Liver (tissue), 10 donors: ENCODE measurements at places on chromosomes 2 and 18. TPM values are rescaled to one million over a fixed set of nuclear protein-coding genes. Genes with fewer than 3 reads are reported as not detected.

DNA sequence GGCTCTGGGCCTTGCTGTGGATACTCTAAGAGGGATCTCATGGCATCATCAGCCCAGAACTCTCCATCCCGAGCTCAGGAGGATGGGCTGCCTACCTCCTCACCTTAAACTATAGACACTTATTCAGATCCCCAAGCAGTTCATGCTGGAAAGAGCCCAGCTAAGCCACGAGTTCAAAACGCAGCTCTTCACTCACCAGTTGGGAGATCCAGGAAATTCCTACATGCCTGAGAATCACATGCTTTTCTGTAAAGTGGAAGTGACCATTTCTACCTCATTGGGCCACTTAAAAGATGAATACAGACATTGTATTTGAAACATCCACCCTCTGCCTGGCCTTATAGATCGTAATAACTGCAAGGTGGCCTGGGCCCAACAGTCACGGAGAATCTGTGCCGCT is 6.6 kb downstream of the ATOH8 start:
- DNase-seq: no peak

GRCh38 chr2:73836141-73836943 is 7.6 kb downstream of the STAMBP start:
- DNase-seq: no peak

DNA sequence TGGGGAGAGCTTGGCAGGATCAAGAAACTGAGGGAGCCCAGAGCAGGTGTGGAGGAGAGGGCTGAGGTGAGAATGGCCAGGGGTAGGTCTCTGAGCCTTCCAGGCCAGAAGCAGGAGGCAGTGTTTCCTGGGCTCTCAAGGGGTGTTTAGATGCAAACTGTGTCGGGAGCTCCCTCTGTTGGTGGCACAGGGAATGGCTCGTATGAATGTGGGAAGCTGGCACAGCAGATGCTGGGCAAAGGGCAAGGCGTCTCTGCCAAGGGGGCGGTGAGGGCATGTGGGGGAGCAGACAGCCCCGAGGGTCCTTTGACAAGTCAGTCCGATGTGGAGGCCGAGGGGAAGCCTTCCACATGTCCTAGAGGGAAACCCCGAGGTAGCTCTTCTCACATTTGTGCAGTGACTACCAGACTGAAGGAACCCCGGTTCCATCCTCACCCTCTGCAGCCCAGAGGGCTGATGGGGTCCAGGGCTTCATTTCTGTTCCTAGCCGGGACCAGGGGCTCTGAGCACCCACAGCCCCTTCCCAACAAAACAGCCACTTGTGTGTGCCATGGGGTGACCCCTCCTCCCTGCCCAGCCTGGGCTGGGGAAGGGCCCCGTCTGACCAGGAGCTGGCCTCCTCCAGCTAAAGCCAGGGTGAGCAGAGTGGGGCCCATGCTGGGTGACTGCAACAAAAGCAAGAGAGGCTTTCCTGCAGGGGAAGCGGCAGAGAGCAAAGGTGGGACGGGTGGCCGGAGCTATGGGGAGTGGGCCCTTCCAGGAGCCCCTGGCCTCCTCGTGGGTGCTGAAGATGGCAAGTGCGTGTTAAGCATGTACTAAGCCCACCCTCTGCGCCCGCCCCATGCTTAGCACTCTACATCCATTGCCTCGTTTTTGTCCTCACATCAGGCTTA is 103.4 kb downstream of the SEPTIN10 start:
- peak; percentile 81 for DNase-seq

DNA sequence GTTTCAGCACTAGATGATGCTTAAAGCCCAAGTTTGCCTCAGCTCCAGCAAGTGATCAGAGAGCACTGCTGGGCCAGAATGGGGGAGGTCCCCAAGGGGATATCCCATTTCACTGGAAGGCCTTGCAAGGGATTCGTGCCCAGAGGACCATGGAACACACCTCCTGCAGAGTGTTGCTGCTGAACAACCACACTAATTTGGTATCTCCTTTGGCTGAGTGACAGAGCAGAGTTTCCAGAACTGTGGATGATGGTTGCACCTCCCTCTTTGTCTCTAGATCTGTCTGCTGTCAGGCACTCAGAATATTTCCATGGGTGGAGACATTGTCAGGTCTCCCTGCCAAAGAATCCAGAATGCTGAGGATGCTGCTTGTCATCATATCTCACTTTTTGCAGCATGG is 484.8 kb upstream of the NETO1 start:
- no peak for DNase-seq

DNA sequence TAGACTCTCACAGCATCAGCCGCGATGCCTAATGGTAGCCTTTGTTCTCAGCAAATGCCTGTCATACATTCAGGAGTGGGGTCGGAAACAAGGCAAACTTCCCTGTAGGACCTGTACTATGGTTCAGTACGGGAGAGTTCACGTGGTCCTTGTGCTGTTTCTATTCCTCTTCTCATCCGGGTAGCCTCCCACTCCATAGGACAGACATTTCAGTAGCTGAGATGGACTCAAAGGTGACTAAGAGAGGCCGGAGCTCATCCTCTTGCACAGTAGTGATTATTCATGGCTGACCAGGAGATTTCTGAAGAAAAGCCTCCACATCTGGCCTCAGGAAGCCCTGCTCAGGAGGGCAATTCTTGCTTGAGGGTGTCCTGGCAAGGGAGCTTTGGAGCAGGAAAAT is 117.8 kb upstream of the SPRED2 start:
- DNase-seq: no peak

DNA sequence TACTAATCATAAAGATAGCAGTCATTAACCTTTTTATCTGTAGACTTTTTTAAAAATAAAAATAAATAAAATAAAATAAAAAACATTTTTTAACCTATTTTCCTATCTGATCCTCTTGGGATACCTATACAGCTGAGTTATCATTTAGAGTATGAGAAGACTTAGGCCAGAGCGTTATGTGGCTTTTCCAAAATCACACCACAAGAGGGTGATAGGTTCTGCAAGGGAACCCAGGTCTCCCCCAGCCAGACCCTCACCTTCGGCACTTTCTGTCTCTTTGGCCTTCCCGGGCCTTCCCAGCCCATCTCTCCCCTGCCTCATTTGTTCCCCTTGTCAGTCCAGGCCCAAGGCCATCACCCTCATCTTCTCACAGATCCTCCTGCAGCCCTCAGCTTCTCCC is 311.7 kb downstream of the SMAD2 start:
- no peak for DNase-seq

DNA sequence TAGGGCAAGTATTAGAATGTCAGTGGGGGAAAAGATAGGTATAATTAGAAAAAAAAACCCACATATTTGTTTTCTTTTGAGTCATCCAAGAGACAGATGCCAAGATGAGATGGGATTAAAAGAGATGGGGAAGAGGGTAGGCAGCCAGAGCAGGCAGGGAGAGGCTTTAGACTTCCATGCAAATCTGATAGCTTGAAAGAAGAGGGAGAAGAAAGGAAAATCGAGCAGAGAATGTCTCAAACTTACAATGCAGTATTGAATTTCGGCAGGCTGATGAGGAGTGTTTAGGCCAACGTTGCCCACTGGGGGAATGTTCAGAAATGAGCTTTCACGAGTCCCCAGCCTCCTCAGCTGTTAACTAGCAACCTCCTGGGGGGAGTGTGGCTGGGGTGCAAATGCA is 91.3 kb downstream of the SPATS2L start:
- DNase-seq: no peak

GRCh38 chr2:20781656-20782265 is 41.1 kb downstream of the LDAH start:
- no peak for DNase-seq

DNA sequence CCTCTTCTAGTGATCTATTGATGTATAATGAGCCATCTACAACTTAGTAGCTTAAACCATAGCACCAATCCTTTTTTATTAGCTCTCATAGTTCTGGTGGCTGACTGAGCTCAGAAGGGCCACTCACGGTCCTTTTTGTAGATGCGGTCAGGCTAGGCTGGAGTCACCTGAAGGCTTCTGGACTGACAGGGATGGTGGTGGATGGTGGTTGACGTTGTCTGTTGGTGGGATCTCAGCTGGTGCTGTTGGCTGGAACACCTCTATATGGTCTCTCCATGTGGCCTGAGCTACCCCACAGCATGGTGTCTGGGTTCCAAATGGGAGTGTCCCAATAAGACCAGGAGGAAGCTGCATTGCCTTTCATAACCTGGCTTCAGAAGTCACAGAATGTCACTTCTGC is 68.0 kb downstream of the BCL2L11 start:
- no peak for DNase-seq

GRCh38 chr18:37578886-37579513 is 13.4 kb upstream of the CELF4 start:
- no peak for DNase-seq

DNA sequence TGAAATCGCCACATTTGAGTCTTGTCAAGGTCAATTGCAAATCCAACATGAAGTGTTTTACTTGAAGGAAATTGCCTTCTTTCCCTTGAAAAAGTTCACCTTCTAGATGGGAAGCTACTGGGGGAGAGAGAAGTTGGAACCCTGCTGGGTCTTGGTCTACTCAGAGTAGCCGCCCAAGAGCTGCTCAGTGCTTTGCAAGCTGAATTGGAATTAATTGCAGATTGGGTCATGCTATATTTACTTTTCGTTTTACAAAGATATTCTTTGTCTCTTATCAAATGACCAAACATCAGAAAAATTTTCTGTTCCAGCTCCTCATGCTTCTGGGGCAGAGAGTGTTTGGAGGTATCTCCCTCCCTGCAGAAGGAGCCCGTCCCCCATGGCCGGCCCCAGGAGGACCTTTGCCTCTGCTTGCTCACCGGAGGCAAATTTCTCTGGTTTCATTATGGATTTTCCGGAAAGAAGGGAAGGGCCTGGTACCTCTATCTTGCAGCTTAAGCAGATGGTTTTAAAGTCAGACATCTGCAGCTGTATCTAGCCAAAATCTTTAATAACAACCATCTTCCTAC is 289.7 kb downstream of the MYT1L start:
- DNase-seq: no peak

Gene SLC11A1
- 23.0 TPM for total RNA-seq

DNA sequence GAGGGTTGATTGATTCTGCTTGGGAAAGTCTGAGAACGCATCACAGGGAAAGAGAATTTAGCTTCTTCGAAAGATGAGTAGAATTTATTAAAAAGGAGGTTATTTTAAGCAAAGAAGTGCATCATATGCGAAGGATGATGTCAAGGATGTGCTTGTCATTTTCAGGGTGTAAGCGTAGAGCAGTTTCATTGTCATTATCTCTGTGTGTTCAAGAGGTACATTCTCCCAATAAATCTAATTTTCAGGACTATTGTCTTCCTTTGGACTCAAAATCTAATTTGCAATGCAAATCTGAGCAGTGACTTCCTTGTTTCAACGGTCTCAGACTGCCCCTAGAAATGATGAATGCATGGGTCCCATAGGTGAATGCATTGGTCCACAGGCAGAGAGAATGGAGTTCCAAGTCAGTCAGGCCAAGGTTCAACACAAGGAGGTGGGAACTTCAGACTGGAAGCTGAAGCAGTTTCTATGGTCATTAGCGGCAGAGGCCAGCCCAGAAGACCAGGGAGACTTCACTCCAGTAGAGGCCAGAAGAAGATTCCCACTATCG is 99.8 kb downstream of the CDC42EP3 start:
- DNase-seq: no peak

DNA sequence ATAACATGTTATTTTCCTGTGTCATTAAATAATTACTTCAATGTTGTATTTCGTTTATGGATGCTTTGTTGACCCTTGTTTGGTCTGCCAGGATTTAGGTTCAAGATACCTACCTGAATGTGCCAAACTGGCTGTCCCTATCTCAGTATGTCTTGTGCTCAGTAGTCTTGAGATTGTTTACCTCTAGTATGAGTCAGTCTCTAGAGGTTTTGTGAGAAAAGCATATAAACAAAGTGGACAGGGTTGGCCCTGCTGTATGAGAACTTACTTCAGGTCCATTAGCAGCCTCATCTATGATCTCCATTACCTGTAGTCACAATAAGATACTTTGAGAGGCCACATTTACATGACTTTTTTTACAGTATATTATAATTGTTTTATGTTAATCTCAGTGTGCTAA is 17.8 kb downstream of the DDX18 start:
- DNase-seq: no peak

DNA sequence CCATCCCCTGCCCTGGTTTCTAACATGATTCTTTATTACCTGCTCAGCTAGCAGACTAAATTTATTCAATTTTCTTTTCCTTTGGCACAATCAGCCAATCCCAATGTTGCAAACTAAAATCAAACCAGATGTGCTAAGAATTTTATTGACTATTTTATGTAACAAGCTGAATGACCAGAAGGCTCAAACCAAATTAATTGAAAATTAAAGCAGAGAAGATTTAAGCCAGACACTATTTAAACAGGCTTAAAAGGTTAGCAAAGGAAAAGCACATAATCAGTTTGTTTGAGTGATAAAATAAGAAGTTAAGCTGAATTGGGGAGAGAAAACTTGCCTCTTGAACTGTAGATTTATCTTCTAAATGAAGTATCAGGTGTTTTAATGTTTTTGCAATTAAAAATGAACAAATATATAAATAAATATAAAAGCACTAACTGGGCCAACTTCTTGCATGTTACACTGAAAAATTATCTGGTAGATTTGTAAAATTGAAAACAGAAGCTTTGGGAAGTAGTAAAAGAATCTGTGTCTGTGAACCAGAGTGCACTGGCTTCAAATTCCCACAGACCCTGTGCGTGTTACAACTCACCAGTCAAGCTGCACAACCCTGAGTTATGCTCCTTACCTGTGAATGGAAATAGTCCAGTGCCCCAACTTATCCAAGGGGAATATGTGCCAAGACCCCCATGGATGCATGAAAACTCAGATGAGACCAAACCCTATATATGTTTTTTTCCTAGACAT is 283.4 kb downstream of the CNTNAP5 start:
- DNase-seq: no peak

GRCh38 chr18:28793901-28794300 is 617.0 kb upstream of the CDH2 start:
- no peak for DNase-seq

GRCh38 chr18:55637204-55637603 is 49.2 kb upstream of the TCF4 start:
- no peak for DNase-seq

DNA sequence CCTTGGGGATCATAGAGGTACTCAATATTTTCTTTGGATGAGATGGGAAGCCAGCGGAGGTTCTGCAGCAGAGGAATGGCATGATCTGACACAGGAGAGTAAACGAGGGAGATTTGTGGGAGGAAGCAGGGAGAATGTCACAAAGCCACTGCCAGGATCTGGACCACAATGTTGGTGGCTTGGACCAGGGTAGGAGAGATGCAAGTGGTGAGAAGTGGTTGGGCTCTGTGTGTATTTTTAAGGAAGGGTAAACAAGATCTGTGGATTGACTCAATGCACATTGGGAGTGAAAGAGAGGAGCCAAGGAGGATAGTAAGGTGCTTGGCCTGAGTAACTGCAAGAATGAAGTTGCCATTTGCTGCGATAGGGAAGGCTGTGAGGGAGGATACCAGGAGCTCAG is 10.5 kb upstream of the SMIM21 start:
- no peak for DNase-seq

DNA sequence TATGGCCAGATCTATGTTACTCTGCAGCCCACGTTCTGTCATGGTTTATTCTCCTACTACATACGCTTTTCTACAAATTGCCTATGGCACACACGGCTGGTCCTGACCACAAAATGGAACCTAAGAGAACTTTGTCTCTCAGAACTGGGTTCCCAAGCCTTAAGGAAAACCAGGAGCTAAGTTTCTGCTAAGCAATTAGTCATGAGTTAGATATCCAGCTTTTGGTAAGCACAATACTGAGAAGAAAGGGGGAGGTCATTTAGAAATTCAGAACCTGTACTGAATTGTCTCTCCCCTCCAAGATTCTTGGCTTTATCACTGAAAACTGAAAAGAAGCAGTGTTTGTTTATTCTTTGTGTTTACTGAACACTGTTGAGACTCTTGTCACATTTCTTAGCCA is 283.5 kb upstream of the TANK start:
- DNase-seq: no peak
